ENCODE measurements at places on chromosomes 4 and X. TPM values are rescaled to one million over a fixed set of nuclear protein-coding genes. Genes with fewer than 3 reads are reported as not detected.

PABPC1L2B gene
- not detected for total RNA-seq

GABRB1 gene
- 0.73 TPM for total RNA-seq

TEX13D gene
- not detected for total RNA-seq

IRF2 gene
- 29.7 TPM for total RNA-seq

PLAC1 gene
- total RNA-seq, result 2.2 TPM

MAGEC3 gene
- not detected for total RNA-seq

FBXO8 gene
- 36.6 TPM for total RNA-seq

TLR8 gene
- not detected for total RNA-seq

CACNA1F gene
- under 0.01 TPM for total RNA-seq

ZNF518B gene
- 35.3 TPM for total RNA-seq

OGT gene
- total RNA-seq, result 117 TPM

SPATA18 gene
- total RNA-seq, result 44.8 TPM

GSX2 gene
- total RNA-seq, result not detected

AMER1 gene
- total RNA-seq, result 2.0 TPM

NRK gene
- 0.17 TPM for total RNA-seq

NAA11 gene
- not detected for total RNA-seq

MGAT4D gene
- total RNA-seq, result under 0.01 TPM

SCRG1 gene
- 0.29 TPM for total RNA-seq

MGARP gene
- 12.6 TPM for total RNA-seq

GUCY1A1 gene
- total RNA-seq, result 4.0 TPM

ALB gene
- not detected for total RNA-seq

FAM47A gene
- not detected for total RNA-seq

Measured in smooth muscle cell of trachea (primary cell).